MCF 10A (cell line): ENCODE measurements at places on chromosomes 12 and 14.

DNA sequence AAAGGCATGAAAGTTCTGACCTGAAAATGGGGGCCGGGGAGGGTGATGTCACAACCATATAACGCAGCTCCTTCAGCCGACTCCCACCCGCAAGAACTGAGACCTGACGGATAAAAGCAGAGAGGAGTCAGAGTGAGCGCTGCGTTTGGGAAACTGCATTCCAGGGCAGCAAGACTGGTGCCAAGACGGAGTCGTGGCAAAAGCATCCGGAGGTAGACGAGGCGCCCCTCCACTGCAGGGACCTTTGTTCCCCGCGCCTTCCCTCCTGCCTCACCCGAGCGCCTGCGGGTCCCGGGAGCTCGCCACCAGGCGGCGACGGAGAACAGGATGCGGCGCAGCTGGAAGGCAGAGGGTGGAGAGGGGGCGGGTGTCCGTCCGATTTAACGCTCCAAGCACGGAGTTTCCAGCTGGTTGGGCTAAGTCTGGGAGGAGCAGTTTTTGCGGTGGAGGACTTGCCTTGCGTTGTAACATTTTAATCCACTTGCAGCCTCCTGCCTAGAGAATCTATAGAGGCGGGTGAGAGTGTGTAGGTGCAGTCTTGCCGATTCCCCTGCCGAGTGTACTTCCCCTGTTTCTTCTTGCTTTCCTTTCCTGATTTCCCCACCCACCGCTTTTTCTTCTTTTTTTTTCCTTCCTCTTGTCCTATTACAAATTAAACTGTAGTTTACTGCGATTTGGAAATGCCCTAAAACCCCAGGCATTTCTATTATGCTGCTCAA lies 1.2 kb upstream of the CPNE8 start:
- peak; percentile 88 for DNase-seq

DNA sequence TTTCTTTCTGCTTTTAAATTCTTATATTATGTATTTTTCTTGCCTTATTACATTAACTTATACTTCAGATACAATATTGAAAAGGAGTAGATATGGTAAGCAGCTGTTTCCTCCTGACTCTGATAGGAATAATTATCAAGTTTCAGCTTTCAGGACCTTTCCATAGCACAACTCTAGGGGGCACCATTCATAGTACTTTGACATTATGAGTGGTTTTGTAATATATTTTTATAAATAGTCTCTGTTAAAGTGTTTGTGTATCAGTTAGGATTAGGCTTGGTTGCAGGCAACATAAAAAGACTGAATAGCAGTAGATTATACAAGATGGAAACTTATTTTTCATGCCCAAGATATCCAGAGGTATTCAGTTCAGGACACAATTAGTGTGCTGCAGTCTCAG lies 27.9 kb upstream of the PARP11 start:
- DNase-seq = no peak

GRCh38 chr12:26319511-26319910 lies 124.1 kb downstream of the SSPN start:
- DNase-seq = peak; percentile 99

GRCh38 chr14:76729953-76730505 lies 31.2 kb upstream of the VASH1 start:
- no peak for DNase-seq

DNA sequence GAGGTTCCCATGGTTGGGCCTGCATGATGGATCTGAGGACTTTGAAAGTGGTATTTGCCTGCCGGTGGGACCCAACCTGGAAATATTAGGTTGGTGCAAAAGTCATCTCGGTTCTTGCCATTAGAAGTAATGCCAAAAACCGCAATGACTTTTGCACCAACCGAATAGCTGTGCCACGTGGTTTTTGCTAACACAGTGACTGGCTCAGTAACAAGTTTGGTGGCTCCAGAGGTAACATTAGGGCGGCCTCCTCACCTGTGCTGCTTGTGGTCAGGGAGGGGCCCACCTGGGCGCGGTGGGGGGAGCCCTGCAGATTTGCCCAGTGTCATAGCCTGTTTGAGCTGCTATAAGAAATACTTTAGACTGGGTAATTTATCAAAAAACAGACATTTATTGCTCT lies 1.8 kb downstream of the BDKRB2 start:
- peak; percentile 40 for DNase-seq

- DNase-seq = no peak
These were observed 334.9 kb upstream of the DIO2 start for GRCh38 chr14:80545935-80546854.

GRCh38 chr14:39740454-39740853 lies 308.2 kb upstream of the FBXO33 start:
- DNase-seq = no peak

DNA sequence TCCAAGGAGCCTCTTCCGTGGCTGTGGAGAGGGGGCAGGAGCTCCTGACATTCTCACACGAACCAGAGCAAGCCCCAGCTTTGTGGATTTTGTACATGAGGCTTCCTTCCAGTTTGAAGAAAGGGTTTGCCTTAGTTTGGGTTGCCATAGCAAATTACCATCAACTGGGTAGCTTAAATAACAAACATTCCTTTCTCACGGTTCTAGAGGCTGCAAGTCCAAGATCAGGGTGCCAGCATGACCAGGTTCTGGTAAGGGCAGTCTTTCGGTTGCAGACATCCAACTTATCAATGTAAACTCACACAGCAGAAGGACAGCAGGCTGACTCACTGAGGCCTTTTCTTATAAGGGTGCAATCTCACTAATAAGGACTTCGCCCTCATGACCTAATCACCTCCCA lies 25.9 kb upstream of the STAB2 start:
- no peak for DNase-seq

DNA sequence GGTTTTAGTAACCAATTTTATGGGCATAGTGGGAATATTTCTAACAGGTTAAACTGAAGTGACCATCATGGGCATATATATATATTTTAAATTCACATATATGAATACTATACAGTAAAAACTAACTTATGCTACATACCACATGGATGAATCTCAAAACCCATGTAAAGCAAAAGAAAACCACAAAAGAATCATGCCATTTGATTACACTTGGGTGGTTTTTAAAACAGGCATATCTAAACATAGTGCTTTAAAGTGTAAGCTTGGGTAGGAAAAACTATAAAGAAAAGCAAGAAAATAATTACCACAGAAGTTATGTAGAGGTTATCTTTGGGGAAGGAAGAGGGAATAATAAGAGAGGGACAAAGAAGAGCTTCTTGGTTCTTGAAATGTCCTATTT lies 326.1 kb downstream of the NAV3 start:
- DNase-seq = no peak

DNA sequence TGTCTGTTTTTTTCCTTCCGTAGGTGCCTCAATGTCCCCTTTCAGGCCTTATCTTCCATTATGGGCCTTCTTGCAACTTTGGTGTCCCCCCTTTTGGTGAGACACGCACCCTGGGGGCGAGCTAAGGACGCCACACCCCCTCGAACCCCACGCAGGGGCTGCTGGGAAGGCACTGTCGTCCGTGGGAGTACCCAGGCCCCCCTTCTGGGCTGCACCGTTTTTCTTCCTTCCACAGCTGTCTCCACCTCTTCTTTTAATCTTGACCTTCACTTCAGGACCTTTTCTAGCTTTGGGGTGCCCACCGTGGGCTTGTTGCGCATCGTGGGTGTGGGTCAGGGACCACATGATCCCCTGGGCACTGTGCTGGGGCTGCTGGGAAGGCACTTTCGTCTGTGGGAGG lies 271.8 kb downstream of the ALG10 start:
- no peak for DNase-seq

DNA sequence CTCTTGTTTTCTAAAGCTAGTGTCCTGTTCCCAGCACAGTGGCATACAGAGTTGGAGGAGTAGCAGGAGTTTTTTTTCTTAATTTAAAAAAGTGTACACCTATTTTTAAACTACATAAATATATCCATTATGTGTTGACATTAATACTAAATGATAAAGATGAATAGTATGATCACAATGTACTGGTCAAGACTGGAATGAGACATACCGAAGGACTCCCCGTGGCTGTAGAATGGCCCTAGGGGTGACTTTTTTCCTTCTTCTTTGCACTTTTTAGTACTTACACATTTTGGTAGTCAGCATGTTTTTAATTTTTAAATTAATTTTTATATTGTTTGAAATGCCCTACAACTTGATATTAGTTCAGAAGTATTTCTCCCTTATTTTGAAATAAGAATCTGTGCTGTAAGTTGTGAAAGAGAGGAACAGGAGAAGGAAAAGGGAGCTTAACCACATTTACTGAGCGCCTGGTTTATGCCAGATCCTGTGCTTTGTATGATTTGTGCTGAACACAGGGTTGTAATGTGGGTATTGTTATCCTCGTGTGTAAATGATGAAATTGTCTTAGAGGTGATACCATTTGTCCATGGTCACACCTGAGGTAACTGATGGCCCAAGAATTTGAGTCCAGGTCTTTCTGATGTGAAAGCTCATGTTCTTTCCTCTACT lies 136.5 kb downstream of the TGFB3 start:
- DNase-seq = no peak
